ENCODE measurements at places on chromosomes 13 and 19.

DNA sequence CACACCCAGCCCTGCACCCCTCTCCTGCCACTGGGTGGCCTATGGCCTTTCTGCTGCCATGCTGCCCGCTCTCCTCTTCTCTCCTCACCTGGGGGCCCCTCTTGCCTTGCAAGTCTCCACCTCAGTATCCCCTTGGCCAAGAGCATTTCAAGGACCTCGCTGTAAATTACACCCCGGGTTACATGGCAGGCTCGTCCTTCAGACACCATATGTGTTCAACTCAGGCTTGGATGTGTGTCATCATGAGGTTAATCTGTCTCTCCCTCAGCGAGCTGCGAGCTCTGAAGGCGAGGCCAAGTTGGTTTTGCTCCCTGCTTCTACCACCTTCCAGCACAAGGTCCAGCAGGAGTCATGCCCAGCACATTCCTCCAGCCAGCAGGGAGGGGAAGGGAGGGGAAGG is 74.8 kb upstream of the TM9SF2 start:
- DNase-seq = no peak

- no peak for DNase-seq
Measured at GRCh38 chr13:62038214-62038613, 622.6 kb upstream of the PCDH20 start.

DNA sequence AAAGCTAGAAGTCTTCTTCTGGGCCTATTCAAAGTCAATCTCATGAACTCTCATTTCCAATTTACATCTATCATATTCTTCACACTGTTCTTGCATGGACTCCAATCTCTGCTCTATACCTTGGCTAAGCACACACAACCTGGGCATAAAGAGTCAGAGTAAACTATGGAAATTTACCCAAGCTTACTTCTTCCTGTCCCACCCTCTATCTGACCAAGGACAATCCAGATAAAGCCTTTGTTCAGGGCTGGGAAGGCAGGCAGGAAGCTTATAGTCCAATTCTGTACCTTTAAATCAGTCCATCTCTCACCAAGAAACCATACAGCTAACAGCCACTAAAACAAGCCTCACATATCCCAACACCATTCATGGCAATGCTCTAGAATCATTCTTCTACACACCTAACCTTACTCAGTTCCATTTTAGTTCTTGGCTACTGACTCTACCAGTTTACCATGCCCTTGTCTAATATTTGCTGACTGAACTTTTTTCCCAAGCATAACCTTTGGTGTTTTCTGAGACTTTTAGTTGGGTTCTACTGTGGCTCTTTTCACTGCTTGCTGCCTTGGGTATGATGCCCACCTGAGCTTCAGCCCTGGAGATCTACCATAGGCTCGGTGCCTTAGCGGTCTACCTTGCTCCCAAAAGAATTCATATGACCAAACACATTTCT is 38.9 kb downstream of the N4BP2L2 start:
- no peak for DNase-seq

DNA sequence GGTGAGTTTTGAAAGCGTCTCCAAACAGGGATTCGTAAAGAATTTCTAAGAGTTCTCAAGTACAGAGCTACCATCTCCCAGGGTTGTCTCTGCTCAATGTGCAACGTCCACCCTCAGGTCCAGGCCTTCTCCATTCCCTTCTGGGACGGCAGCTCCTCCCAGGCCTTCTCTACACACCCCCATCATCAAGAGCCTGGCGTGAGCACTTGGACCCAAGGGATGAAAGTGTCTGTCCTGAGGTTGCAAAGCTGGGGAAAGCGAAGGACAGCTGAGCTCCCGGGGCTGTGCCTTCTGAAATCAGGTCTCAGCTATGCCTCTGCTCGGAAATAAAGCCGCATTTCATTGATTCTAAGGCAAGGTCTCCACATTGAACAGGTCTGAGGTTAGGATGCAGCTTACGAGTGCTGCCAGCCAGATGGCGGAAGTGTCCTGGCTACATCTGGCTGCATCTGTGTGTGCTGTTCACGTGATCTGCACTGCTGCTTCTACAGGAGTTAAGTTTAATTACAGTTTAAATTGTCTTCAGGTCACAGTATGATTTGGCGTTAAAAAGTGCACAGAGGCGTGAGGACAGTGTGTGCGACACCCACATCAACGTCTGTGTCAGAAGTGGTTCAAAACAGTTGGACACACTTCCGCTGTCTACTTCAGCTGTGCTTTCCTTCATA is 27.0 kb upstream of the MIER2 start:
- DNase-seq = peak; percentile 51

- no peak for DNase-seq
Measured at GRCh38 chr13:23793711-23794110, 95.5 kb downstream of the MIPEP start.

GRCh38 chr13:56924401-56924800 is 216.3 kb upstream of the PRR20A start:
- no peak for DNase-seq

DNA sequence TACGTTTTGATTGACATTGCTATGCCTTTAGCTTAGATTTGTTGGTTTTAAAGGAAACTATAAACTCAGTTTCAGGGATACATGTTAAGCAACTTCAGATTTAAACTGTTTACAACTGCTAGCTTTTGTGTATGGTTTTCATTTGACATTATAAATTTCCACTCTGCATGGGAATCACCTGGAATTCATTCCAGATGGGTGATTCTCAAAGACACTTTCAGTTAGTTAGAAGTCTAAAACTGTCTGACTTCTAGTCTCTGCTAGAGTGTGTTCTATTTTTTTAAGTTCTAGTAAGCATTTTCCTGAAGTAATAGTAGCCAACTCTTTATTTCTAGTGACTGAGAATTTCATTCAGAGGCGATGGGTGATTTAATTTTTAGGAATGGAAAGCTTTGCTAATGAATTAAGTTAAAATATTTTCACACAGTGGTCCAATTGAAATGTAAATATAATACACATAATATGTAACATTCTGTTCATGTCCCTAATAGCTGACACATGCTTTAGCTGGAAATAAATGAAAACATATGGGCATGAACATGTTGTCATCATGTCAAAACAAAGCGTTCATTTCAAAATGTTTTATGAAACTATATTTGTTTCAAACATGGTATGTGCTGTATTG is 58.3 kb upstream of the CSNK1A1L start:
- DNase-seq = no peak

- no peak for DNase-seq
Measured at GRCh38 chr19:29524912-29525831, 622 bp upstream of the VSTM2B start.

DNA sequence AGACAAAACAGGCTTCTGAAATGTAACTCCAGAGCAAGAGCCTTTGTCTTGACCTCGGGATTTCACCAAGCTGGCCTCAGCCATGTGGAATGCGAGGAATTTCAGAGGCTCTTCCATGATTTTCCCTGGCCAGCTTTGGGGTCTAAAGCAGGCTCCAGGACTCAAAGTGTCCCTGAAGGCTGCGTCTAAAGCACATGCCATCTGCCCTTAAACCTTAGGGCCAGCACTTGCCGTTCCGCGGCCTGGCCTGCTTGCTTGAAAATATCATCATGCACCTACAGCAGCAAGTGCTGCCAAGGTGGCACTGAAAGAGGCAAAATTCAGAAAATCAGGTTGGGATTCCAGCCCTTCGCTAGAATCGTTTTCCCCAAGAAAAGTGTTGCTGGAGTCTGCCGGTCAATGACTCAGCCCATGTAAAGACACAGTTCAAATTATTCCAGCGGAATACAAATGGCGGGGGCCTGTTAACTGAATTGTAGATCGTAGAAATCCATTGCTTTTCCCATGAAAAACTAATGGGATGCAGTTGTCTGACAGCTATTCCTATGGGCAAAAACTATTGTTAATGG is 105.7 kb upstream of the RAP2A start:
- DNase-seq = no peak

- DNase-seq = no peak
Measured at GRCh38 chr13:36310417-36311108, 12.9 kb upstream of the CCDC169 start.

GRCh38 chr19:1401138-1401888 is at the start of gene GAMT:
TSS of gene GAMT (minus strand) at chr19:1401542. CDS start at chr19:1401476, 66 bp downstream.
- DNase-seq = peak; percentile 70

DNA sequence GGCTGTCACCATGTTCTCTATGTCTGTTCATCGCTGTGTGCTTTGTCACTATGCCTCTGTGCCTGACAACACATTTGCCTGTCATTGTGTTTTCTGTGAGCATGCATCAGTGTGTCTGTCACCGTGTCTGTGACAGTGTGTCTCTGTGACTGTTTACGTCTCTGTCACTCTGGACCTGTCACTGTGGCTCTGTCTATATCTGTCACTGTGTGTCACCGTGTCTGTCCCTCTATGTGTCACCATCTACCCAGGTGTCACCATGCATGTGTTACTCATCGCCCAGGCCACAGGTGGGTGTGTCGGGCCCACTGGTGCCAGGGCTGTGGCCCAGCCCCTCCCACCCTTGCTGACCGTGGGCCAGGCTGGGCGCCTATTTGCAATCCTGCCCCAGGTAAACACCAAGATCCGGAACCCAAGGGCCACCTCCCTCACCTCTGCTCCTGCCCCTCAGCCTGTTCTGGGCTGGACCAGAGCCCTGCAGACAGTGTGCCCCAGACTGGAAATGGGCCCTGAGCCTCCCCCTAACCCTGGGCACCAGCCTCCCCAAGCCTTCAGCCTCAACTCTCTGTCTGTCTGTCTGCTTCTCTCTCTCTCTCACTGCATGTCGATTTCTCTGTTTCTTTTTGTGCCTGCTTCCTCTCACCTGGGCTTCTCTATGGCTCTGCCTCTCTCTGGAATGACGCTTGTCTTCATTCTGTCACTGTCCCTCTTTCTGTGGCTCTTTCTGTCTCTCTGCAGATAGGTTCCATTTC is 7.7 kb downstream of the IRF2BP1 start:
- no peak for DNase-seq

GRCh38 chr19:44746946-44747738 is 1.4 kb upstream of the BCL3 start:
- DNase-seq = peak; percentile 70

DNA sequence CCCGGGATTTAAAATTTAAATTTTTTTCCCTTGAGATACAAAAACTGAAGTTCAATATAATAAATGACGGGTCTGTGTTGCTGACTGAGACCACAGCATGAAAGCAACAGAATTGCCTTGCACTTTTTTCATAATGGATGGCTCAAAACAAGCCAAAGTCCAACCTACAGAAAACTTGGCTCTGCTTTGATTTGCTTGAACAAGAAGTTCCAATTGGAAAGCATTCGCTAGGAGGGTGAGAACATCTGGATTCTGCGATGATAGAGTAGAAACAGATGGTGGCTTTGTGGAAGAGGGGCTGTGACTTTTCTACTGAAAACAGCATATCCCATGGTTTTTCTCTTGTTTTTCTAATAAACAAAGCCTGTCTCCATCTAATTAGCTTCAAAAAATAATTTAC is 46.4 kb downstream of the THSD1 start:
- no peak for DNase-seq

DNA sequence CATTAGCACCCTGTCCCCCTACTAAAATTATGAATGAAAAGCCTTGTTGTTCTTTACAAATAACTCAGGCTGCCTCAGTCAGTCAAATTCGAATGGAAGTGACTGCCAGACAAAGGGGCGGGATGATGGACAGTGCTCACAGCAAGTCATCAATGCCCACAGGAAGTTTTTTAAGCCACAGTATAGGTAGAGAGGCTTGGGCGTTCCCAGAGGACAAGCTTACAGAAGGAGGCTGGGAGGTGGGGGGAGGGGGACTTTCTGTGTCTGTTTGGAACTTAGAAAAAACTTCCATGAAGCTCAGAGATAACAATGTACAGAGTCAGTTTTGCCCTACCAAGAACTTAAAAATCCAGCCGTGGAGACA is 18.5 kb upstream of the SPRY2 start:
- no peak for DNase-seq

- DNase-seq = no peak
Measured at GRCh38 chr13:110227864-110228643, 78.9 kb downstream of the COL4A1 start.
